GM12891 (cell line): ENCODE measurements at places on chromosomes 6 and 20.

DNA sequence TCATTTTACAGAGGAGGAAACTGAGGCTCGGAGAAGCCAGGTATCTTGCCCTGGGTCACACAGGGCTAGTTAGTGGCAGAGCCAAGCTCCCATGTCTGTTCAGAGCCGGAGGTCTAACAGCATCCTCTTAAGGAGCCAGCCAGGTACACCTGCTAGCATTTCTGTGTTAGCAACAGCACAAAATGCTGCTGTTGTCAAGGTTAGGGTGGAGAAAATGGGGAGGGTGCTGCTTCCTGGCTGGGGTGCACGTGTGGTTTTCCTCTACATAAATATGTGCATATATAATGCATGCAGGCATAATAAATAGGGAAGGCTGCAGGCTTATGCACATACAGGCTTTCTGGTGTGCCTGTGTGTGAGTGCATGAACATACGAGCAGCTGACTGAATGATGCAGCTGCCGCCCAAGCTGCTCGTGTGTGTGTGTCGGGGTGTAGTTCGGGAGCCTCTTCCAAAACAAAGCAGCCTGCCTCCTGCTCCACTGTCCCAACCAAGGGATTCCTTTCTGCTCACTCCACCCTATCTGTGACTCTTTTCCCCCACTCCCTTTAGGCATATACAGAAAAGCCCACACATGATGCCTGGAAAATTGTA is 86.6 kb downstream of the CD40 start:
- no peak for DNase-seq

- DNase-seq, result no peak
Observed at GRCh38 chr6:132391391-132392269, 9.6 kb downstream of the MOXD1 start.

- no peak for DNase-seq
Observed at GRCh38 chr6:34982424-34982852, 93.4 kb downstream of the ANKS1A start.

DNA sequence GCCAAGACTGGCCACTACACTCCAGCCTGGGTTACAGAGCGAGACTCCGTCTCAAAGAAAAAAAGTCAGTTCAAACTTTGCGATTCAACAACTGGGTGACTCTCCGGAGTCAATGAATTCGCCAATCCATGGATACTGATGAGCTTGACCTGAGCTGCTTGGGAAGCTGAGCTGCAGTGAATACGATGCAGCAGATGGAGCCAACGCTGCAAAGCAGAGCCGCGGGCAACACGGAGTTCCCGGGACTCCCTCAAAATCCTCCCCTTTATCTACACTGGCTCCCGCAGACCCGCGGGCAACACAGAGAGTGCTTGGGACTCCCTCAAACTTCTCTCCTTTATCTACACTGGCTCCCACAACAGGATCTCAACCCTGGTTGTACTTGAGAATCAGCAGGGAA is 62.6 kb upstream of the SALL4 start:
- DNase-seq, result no peak

GRCh38 chr6:135853227-135853626 is 1.7 kb downstream of the PDE7B start:
- DNase-seq, result no peak

- no peak for DNase-seq
Observed at GRCh38 chr6:15526212-15526701, 136.6 kb downstream of the DTNBP1 start.

GRCh38 chr6:135046912-135047311 is 7.7 kb downstream of the HBS1L start:
- no peak for DNase-seq

GRCh38 chr20:17795003-17795402 is 95.2 kb downstream of the BANF2 start:
- no peak for DNase-seq

DNA sequence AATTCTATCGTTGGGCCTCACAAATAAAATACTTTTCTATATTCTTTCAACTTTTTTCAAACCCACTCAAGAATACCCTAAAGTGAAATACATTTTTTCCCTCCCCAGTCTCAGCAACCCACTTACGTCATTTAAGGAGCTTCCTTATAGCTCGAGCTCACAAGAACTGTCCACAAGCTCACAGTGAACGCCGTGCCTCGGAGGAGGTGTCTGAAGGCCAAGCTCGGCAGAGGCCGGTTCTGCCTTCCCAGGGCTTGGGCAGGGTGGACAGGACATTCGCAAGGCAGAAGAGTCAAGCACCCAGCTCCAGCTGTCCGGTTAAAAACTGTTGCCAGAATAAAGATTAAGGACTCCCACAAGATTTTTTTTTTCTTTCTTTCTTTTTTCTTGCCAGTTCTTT is 802.3 kb downstream of the QKI start:
- no peak for DNase-seq

- no peak for DNase-seq
Observed at GRCh38 chr20:43669332-43669731, 2.4 kb downstream of the MYBL2 start.

DNA sequence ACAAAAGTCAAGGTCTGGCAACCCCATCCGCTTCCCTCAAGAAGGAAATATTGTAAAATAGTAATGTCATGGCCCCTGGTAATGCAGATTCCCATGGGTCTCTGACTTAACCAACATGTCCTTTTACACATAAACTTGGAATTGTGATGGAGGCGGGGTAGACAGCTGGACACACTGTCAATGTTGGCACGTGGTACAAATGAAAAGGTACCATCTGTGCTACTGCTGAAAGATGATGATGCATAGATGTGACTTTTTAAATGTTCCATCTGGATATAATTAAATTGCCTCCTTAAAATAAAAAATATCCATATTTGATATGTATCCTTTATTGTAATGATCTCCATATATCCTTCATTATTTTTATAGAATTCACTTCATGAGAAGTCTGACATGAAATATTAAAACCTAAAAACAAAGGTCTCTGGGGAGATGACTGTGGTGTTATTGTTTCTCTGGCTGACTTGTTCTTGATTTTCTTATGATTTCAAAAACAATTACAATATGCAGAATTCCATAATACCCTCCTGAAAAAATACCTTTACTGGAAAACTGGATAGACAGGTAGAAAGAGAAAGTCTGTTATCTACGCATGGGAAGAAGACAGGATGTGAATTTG is 104.5 kb downstream of the MKKS start:
- DNase-seq, result no peak

DNA sequence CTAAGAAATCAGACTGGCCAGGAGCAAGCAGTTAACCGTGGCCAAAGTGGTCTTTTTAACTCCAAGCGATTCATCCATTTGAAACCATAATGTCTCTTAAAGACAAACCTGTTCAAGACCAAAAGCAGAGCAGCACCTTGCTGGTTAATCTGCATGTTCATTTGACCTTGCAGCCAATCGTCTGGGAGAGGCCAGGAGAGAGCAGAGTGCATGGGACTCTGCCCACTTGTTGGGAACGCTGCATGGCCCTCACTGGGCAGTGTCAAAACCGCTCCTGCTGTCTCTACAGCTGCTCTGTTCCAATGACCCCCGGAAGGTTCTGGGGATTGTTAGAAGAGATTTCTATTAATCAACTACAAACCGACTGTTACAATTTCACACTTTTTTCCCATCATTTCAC is 79.6 kb downstream of the OLIG3 start:
- DNase-seq, result no peak

DNA sequence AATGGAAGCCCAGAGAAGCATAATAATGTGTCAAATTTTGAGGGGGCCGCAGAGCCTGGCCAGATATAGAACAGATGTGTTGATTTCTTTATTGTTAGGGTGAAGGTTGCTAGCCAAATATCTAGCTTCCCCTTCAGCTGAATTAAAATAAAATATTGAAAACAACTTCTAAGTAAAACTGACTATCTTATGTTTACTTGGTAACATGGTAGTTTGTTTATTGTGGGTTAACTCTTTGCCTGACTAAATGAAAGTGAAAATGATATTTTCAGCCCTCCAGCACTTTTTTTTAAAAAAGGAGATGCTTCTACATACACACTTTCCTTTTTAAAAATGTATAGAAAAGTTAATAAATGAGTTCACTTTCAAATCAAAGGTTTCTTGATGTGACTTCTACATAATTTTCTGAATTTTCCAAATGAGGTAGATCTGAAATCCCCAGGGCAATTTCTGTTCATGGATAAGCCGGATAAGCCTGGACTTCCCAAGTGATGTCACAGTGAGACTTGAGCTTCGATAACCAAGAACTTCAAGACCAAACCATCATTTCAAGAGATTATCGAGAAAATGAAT is 172.1 kb upstream of the OLIG3 start:
- DNase-seq, result no peak

DNA sequence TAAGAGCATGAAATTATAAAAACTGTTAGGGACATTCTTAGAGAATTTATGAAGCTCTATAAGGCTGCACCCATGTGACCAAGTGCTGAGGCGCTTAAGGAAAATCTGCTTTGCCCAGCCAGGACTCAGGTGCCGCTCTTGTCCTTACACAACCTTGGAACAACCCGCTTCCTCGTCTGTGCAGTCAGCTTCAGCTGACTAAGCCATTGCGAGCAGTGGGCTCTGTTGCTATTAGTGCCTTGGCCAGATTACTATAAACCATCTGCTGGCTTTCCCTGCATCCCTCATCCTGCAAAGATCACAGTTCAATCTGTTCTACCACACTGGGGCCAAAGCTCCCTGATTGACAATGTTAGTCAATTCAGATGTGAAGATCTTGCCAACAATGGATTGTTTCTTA is 89.1 kb upstream of the E2F3 start:
- no peak for DNase-seq

DNA sequence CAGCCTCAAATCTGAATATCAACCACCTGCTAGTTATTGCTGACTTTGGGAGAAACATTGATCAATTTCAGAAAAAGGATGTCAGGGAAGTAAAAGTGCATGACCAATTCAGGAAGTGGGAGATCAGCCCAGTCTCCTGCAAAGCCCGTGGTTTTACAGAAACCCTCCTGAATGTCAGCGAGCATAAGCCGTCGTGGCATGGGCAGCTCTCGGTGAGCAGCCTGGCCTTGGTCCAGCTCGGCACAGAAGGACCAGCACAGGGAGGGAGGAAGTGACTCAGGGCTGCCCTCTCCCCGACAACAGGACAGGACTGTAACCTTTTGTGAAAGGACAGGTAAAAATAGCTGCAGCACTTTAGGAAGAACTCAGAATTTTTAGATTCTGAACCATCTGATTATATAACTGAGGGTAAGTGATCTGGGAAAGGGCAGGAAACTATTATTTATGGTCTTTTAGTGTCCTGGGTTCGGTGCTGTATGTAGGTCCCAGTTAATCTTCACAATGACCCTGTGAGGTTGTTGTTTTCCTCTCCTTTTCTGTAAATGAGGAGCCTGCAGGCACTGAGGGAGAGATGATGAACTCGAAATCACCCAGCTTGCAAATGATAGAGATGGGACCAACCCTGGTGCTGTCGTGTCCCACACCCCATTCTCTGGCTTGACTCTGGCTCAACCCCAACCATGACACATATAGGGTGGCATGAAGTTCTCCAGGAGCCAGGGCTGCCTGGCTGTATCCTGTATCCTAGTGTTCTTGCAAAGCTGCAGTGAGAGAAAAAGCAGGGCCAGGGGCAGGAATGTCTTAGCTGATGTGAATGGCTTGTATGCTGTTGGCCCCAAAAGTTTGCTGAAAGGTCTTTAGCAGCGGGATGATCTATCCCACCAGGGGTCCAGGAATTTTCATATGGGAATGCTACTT is 37.6 kb downstream of the NRN1 start:
- DNase-seq, result no peak
